ENCODE measurements at places on chromosomes 6 and 20.

DNA sequence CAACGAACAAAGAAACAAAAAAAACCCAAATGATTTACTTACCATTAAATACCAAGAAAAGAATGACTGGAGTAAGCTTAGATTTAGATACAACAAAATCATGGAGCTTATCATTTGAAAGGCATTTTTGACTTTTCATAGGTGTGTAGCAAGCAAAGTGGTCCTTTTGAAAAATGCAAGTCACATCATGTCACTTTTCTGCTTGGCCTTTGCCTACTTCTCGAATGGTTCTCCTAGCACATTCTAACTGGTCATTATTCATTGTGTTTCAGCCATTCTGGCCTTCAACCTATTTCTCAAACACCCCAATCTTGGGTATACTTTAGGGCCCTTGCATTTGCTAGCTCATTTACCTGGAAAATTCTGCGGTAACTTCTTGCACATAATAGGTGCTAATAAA lies 22.6 kb downstream of the ASXL1 start:
- DNase-seq = no peak

GRCh38 chr6:97915537-97915936 lies 632.5 kb upstream of the MMS22L start:
- no peak for DNase-seq

GRCh38 chr6:106214531-106214930 lies 111.0 kb downstream of the ATG5 start:
- no peak for DNase-seq

DNA sequence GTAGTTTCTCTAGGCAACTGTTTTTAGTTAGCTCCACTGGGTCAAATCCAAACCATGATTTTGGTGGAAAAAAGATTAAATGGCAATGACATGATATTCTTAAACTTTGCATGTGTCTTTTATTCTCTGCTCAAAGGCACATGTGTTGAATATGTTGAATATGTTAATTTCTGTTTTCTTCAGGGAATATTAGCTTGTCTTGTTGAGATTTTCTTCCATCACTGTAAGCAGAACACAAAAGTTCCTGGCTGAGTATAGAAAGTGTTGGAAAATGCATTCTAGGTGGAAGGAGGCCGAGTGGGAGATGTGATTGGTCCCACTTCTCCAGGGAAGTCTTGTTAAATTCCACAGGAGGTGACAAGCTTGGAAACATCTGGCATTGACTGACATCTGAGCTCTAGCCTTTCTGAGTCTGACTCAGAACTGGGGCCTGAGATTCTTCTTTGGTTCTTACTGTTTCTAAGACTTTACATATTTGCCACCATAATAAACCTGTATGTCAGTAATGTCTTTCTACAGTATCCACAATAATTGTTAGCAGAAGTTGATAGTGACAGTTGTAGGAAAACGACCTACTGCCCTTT lies 81.1 kb downstream of the LAMA4 start:
- DNase-seq = no peak

DNA sequence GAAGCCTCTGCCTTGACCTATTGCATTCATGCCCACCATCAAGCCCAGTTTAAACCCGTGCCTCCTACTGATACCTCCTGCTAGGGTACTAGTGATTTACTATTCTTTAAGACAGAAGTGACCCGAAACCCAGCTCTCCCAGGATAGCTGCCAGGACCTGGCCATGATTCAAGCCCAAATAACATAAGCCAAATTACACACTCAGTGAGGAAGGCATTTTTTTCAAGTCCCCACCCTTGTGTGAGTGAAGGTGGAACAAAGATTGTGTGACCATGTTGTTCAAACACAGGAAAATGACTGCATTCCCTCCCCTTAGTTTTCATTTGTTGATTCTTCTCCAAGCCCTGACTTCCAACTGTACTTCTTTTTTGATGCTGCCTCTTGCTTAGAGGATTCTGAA lies 3.7 kb upstream of the KAT14 start:
- no peak for DNase-seq

- no peak for DNase-seq
Observed at GRCh38 chr6:76843054-76843822, 620.1 kb downstream of the HTR1B start.
